Activated CD4-positive, alpha-beta memory T cell treated with anti-CD3 and anti-CD28 coated beads for 36 hours (primary cell): ENCODE measurements at places on chromosomes 5 and 9.
A peak's percentile ranks its signal among the peaks of the same experiment; 100 is the strongest.

DNA sequence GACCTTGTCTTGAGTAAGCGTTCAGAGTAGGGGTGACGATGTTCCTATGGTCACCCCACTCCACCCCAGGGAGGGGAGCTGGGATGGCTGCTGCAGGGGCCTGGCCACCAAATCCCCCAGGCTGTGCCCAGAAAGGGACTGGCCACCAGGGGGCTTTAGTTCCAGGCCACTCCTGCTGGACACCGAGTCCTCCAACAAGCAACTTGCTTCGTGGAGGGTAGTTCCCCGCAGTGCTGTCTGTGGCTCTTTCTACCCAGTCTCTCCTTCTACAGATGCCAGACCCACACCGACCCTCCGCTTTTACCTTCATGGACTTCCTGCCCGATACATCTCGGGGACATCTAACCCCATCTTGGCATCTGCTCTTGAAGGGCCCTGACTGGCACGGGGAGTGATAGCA lies 35.7 kb upstream of the GABRP start:
- no peak for DNase-seq

GRCh38 chr9:135669616-135670285 lies 6.6 kb downstream of the LCN9 start:
- no peak for DNase-seq

GRCh38 chr9:127832248-127832647 lies 22.2 kb downstream of the ENG start:
- no peak for DNase-seq

- DNase-seq, result no peak
These were observed at the start of gene PANK3 for GRCh38 chr5:168578538-168579487. Gene PANK3 (minus strand): TSS chr5:168579368. CDS start chr5:168579283, 85 bp downstream.

DNA sequence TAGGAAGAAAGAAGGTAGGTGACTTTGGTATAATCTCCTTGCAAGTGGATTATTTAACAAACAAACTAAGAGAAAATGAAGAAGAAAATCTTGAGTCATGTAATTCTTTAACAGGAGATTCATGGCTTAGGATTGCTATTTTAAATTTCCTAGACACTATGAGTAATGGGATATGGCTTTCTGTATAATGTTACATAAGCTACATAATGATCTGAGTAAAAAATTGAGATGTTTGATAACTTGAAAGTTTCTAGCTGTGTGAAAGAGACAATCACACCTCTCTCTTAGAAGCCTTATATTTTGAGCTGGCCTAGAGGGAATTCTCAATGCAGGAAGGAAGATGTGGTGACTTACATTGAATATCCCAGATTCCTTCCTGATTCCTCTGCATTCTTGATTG lies 92.5 kb downstream of the CDH9 start:
- DNase-seq, result no peak

GRCh38 chr5:124466011-124466410 lies 280.4 kb downstream of the ZNF608 start:
- no peak for DNase-seq

- DNase-seq, result no peak
These were observed 97.6 kb downstream of the SEMA6A start for GRCh38 chr5:116476897-116477537.

DNA sequence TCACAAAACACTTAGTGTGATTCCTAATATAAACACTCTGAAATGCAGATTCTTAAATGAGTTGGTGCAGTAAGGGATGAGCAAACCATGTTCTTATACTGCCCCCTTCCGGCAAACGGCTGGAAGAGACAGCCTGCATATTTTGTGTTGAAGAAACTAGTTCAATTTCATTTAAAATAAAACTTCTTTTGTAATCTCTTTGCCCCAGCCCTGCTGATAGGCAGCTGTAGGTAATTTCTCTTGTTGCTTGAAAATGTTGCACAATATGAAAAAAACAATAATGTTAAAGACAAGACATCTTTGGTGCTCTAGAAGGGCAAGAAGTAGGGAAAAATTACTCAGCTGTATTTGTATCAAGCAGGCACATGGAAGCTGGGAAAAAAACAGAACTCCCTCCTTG lies 89.7 kb upstream of the CCNG1 start:
- DNase-seq, result peak; percentile 63

- DNase-seq, result no peak
These were observed 4.8 kb downstream of the CD274 start for GRCh38 chr9:5455181-5455580.

- no peak for DNase-seq
These were observed 4.6 kb downstream of the TUBB4B start for GRCh38 chr9:137245450-137246421.

DNA sequence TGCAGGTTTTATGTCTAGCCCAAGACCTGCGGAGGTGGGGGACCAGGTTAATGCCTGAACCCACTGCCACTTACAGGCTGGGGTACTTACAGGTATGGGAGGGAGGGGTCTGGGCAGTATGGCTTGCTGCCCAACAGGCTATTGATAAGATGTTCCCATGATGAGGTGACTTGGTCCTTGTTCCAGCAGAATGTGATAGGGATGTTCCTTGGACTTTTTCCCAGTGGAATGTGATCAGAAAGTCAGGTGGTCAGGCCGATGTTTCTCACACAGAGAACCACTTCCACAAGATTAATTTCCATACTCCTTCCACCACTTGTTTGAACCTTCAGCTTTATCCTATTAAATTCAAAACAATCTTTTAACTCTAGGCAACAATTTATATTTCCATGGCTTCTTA lies 27.0 kb upstream of the GPX3 start:
- DNase-seq, result no peak

- DNase-seq, result no peak
These were observed 362.6 kb upstream of the SMC2 start for GRCh38 chr9:103731541-103731940.

DNA sequence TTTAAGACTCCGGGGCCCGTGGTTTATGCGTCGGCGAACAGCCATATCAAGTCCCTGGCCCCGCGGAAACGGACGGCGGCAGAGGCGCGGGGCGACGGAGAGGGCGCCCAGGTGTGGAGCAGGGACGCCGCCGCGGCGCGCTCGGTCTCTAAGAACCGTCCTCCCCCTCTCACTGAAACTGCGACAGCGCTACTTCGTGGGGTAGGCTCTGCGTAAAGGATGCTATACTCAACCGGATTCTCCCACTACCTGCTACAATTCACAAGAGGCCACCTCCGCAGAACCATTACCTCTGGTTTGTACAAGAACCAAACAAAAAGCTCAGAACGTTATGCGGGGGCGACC lies 404 bp downstream of the MRNIP start:
- peak; percentile 65 for DNase-seq

- no peak for DNase-seq
These were observed 261.2 kb upstream of the ANKRD55 start for GRCh38 chr5:56494300-56494731.

DNA sequence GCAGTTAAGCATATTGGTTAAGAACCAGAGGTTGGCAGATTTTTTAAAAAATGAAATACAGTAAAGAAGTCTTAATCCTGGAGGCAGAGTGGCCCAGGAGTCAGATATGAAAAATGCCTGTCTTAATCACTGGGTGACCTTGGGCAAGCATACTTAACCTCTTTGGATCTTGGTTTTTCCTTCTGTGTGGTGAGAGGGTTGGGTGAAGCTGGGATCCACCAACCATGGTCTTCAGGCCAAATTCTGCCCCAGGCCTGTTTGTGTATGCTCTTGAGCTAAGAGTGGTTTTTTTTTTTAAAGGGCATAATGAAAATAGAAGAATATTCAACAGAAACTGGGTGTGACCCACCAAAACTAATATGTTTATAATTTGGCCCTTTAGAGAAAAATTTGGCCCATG lies 20.0 kb upstream of the TEX48 start:
- DNase-seq, result no peak

DNA sequence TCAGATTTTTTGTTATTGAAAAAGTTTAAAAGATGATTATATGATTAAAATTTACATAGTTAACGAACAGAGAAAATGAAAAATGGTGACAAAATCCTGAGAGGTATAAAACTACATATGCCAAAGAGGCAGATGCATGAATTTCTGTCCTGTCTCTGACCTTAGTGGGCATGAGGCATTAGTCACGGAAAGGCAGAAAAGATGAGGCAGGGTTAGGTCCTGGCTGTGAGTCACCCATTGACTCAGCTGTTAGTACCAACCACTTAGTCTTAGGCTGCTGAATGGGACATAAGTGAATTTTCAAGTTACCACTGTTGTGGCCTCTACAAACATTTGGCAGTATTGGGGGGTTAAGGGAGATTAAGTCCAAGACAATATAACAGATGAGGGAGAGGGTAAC lies 33.1 kb downstream of the RASA1 start:
- peak; percentile 70 for DNase-seq

- no peak for DNase-seq
These were observed 260.7 kb downstream of the NR3C1 start for GRCh38 chr5:143142596-143143435.

DNA sequence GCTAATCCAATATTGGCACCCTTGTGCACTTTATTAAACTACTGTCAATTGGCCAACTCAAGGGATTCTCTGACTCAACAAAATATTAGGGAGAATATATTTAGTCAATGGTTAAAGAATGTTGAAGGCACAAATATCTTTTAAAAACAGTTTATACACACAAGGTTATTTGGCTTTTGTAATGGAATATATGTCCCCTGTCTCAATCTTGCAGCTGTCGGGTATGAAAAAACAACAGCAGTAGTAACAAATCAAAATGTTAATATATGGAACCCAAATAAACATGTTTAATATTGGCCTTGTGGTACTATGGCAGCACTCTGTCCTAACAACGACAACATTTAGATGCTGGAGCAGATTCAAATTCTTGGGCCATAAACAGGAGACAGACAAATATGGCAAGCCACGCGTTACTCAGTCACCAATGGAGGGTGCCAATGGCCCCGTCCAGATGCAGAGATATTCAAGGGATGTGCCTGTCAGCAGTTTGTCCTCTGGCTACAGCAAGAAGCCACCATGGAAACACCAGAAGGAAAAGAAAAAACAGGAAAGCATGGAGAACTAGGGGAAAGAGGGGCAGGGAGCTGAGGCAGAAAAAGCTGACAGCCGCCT lies 342.0 kb downstream of the NDUFS4 start:
- DNase-seq, result no peak

GRCh38 chr9:33106827-33107621 lies 30.6 kb upstream of the SMU1 start:
- no peak for DNase-seq

GRCh38 chr9:36995927-36996705 lies 38.0 kb downstream of the PAX5 start:
- DNase-seq, result peak; percentile 69

- peak; percentile 41 for DNase-seq
These were observed 170.3 kb downstream of the PDZD2 start for GRCh38 chr5:31809050-31809870.

DNA sequence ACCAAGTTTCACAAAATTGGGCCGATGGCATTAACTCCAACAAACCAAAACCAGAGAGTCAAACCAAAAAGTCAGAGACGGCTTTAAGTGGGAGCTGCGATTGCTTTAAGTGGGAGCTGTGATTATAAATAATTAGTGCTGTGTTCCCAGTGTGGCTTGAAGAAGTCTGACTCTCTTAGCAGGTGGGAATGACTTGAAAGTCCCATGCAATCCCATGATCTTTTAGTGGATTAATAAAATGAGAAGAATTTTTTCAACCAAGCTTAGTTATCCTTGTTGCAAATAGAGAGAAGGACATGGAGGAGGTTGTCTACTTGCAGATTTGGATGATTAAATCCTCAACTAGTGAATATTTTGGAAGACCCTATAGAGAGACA lies 68.5 kb downstream of the MYO10 start:
- no peak for DNase-seq

GRCh38 chr9:137396227-137396626 lies 26.7 kb downstream of the EXD3 start:
- DNase-seq, result no peak

DNA sequence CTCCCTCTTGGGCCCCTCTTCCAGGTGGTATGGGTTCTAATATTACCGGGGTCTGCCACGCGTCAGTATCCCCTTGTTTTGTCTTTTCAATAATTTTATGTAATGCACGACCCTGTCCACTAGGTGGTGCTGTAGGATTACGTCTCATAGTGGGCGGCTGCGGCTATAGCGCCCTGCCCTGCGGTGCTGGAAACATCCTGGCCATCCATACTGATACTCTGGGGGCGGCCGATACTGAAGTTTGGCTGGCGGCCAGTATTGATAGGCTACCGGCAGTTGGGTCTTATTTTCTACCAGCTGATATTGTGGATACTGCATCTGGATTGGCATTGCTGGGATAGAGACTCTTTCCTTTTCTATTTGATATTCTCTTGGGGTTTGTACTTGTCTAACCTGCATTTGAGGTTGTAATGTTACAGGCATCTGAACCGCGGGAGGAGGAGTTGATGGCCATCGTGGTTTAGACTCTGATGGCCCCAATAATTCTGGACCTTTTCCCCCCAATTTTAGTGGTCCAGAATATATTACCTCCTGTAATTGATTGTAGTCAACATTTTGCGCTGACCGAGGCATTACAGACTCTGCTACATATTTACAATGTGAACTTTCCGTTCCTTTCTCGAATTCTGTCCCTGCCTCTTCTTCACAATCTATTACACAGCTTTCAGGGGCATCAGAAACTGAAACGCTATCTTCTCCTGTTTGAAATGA lies 3.3 kb upstream of the TMEM141 start:
- peak; percentile 84 for DNase-seq

- no peak for DNase-seq
These were observed 2104.1 kb upstream of the ACO1 start for GRCh38 chr9:30280229-30280900.

DNA sequence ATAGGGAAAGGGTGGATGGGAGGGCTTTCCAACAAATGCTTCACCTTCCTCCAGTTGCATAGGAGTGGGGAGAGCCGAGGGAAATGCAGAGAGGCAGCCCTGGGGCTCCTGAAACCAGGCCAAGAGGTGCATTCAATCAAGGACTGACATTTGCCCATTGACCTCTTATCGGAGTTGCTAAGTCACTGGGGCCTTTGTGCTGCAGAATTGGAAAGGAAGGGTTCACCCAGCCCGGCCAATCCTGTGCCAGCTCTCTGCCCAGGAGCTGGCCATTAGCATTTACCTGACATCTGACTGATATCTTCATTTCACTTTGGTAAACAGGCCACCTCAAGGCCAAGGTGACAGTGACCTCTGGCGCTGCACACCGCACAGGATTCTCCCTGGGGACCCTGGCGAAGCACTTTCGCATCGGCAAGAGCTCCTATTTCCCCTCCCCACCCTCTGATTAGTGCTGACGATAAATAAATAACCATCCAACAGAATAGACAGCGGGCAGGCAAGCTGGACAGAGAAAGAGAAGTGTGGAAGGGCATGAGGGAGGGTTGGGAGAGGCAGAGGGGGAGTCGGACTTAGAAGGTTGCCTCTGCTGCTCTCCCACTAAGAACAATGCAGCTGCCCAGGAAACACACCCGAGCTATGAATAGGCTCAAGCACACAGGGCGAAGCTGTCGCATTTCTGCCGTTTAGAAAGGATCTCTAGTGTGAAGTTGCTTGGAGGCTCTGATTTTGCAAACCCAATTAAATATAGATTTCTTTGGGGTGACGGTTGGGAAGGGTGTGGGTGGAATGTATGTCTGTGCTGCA lies 57.0 kb upstream of the BOD1 start:
- no peak for DNase-seq

GRCh38 chr9:121226175-121226574 lies 24.5 kb upstream of the RAB14 start:
- DNase-seq, result no peak

- no peak for DNase-seq
These were observed 649 bp downstream of the AP3B1 start for GRCh38 chr5:78293851-78294247.
